ENCODE measurements at places on chromosomes 6 and 20.

- DNase-seq: no peak
These were observed 694 bp upstream of the FAM120B start for GRCh38 chr6:170305805-170306323.

DNA sequence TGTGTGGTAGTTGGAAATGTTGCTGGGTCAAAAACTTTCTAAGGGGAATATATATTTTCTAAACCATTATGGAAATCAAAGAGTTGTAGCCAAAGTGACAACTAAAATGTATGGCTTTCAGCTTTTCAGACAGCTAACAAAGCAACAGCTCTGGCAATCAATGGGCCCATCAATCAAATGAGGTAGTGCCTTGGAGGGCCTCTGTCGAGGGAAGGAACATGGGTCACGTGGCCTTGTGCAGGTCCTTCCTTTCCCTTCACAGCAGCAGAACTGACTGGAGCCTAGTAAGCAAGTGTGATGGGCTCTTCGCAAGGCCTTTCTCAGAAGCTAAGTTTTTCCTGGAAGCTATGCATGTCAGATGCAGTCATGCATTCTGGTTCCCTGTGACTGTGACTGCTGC is 17.9 kb downstream of the FAXC start:
- DNase-seq: no peak

DNA sequence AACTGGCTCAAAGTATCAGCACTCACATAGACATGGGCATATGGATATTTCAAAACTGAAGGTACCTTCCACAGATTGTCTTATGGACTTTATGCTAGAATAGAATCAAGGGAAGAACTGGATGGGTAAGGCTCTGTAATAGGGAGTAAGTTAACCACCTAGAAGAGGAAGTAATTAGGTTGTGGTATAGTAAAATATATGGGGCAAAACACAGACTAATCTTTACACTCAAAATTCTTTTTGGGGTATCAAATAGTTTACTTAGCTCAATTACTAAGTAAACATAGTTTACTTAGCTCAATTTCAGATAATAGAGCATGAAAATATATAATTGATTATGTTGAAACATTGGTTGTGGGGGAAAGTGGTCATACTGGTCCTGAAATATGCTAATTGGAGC is 94.2 kb upstream of the ATXN1 start:
- no peak for DNase-seq

DNA sequence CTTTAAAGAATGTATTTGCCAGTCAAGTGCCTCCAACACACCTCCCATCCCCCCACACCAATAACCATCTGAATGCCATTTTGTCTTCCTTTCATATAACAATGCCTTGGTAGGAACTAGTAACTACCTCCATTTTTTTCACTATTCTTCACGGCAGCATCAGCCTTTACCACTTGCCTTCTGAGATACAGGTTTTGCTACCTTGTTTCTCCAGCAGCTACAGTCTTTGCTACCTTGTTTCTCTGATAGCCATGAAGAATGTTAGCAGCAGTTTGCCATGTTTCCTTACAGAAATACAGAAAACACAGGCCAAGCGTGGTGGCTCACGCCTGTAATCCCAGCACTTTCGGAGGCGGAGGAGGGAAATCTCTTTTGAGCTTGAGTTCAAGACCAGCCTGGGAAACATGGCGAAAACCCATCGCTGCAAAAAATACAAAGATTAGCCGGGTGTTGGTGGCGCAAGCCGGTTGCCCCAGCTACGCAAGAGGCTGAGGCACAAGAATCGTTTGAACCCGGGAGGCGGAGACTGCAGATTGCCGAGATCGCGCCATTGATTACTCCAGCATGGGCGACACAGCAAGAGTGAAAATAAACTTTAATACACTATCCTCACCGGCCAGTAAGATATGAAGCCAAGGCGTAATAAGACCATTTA is 100.9 kb downstream of the HFE start:
- DNase-seq: no peak

DNA sequence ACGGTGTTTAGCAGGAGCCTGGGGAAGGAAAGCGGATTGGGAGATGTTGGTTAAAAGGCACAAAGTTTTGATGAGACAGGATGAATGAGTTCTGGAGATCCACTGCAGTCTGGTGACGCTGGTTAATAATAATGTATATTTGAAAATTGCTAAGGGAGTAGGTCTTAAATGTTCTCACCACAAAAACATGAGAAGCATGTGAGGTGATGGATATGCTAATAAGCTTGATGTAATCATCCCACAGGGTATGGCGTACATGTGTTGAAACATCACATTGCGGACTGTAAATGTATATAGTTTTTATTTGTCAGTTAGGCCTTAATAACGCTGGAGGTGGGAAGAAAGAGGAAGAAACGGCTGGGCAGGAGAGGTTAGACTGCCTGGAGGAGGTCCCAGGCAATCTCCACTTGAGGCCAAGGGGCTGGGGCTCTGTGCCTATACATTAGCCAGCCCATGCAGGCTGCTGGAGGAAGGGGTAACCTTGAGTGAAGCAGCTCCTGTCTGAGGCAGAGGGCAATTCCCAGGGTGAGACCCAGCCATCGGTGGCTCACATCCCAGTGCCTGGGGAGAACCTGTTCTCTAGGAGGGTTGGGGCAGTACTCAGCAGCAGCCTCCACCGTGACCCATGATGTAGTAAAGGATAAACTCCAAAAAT is 188.2 kb upstream of the QKI start:
- DNase-seq: no peak

- DNase-seq: no peak
These were observed 17.5 kb upstream of the ZSCAN9 start for GRCh38 chr6:28207510-28208110.

DNA sequence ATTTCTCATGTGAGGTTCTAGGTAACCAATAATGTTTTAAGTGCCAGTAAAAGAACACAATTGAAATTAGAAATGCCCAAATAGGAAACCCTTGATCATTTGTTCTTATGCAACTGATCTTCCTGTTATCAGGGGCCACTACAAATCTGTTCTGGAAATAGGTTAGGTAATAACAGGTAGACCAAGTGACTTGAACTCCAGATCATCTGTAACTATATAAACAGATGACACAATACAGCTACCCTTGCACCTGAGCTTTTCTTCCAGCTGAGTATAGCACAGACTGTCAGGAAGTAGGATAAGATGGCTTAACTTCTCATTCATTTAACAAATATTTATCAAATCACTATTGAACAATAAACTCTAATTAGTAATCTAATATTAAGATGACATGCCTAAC is 52.5 kb downstream of the MAN1A1 start:
- DNase-seq: no peak

DNA sequence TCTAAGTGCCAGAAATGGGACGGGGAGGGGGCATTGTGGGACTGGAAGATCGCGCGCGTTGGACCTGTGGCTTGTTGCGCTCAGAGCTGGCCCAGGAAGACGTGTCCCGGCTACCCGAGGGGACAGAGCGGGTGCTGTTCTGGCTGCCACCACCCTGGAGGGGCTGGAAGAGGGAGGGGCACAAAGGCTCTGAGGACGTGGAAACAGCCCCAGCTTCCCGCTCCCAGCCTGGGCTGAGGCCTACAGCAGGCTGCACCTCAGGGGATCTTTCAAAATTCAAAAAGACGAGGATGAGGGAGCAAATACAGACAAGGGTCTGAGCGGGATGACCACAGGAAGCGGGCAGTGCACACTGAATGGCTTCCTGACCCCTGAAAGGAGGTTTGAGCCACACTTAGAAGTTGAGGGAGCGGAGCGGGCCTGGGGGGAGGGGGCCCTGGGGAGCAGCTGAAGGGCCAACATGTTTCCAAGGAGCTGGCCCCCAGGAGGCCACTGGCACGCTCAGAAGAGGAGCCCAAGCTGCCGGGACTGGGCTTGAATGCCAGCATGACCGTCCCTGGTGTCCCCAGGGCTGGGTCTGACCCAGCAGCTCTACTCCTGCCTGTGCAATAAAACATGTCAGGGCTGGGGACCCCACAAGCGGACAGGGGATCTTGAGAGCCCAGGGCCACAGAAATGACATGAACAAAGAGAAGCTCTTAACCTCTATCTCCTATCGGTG is 1.3 kb downstream of the OXT start:
- DNase-seq: no peak

GRCh38 chr6:3738381-3739131 is 13.0 kb downstream of the PXDC1 start:
- DNase-seq: no peak

DNA sequence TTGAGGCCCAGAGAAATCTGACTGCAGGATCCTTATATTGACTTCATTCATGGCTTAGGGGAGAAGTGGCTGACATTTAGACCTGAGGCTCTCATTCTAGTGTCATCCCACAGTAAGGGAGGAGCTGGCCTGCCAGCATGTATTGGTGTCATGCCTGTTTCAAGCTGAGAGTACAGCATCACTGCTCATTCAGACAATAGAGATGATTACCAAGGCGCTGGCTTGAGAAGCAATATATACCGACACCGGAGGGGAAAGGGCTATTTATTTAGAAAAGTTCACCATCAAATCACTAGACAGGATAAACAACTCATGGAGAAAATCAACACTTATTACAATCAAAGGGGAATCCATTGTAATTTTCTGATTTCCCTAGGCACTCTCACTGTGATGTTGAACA is 84.4 kb upstream of the HDAC2 start:
- DNase-seq: no peak

GRCh38 chr6:157546321-157546720 is 165.3 kb downstream of the ZDHHC14 start:
- no peak for DNase-seq

- DNase-seq: no peak
These were observed 3.9 kb downstream of the ATXN1 start for GRCh38 chr6:16757332-16757731.

- DNase-seq: no peak
These were observed 3.2 kb downstream of the SLC22A23 start for GRCh38 chr6:3453413-3454272.

GRCh38 chr6:157967020-157967419 is 14.6 kb upstream of the SYNJ2 start:
- DNase-seq: no peak

DNA sequence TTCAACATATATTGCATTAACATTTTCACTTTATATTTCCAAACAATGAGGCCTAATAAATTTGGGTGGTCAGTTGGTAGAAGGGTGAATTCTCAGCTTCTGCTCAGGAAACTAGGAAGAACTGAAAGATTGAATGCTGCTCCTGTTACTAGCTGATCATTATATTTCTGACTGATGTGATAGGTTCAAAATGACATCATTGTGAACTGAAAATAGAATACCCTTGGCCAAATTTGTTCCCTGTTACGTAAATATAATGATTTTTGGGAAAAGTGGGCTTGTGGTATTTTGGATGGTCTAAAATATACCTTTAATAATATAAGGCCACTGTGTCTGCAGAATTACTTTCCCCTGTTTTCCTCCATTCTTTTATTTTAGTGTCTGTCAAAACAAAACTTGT is 2.8 kb downstream of the UST start:
- no peak for DNase-seq

DNA sequence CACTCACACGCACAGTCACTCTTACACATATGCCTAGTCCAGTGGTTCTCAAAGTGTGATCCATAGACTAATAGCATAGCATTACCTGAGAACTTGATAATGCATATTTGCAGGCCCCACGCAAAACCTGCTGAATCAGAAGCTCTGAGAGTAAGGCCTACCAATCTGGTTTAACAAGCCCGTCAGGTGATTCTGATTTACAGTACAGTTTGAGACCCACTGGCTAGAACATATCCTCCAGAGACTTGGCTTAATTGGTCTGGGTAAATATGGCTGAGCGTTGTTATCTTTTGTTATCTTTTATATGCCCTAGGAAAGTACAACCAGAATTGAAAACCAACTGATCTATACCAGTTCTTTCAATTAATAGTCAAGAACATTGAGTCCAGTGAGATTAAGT is 9.6 kb downstream of the TSPYL4 start:
- DNase-seq: no peak

GRCh38 chr6:123850555-123850954 is 46.9 kb downstream of the NKAIN2 start:
- no peak for DNase-seq

GRCh38 chr20:4026093-4026601 is 10.8 kb upstream of the RNF24 start:
- DNase-seq: no peak

DNA sequence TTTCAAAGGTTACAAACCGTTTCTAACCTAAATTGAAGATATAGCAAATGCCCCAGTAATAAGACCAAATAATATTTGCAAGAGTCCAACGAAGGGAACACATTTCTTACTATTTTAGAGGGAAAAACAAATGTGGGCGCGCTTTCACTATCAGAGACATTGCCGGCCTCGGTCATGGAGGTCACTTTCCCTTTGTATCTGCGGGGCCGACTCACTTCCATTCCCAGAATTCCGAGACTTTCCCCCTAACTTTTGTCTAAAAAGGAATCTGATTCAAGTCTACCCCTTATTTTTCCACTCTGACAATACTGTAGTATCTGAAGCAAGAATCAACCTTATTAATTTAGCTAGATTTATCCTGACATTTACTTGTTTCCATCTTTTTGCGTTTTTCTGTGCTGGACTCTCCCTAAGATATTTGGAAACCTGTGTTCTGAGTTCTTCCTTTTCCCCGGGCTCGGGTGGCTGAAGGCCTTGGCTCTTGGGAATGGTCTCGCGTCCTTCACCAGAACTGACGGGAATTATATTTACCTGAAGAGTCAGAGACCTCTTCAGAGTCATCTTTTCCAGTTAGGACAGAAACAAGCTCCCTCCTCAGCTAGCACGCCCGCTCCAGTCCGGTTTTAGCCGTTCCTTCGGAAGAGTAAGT is 71.8 kb upstream of the ZNF184 start:
- DNase-seq: no peak

DNA sequence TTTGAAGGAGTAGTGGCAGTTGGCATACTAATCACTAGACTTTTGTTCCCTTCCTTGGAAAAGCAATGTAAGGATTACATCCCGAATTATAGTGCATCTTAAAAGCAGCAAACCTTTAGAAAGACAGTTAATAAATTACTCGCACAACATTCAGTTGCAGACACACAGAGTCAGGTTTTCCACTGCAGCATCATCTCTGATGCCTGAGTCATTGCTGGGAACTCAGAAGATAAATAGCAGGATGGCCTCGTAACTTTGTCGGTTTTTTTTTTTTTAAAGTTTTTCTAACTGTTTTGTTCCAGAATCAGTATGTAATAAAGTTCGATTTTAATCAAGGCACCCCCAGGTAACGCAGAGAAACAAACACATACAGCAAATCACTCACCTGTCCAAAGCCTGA is 34.3 kb downstream of the GJA10 start:
- DNase-seq: no peak

- no peak for DNase-seq
These were observed 119.2 kb downstream of the PREX1 start for GRCh38 chr20:48708630-48709029.

GRCh38 chr20:50121858-50122271 is 8.9 kb upstream of the UBE2V1 start:
- DNase-seq: no peak

DNA sequence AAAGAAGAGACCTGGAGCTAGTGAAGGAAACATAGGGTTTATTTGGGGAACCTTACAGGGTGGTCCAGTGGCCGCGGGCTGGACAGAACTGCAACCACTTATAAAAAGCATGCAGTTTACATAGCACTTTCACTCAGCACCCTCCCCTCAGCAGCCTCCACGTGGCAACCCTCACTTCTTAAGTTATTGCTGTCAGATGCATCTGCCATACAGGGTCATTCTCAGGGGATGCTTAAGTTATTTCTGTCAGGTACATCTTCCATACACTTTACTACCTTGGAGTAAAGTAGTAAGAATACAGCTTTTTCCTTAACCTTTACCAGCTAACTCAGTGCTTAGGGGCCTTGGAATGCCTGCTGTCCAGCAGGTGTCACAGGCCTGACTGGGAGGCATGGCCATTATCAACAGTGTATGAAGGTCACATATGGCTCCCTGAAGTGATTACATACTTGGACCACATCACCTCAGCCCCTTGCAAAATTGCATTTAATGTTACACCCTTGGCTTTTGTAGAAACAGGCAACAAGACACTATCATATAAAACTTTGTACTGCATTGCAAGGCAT is 2.0 kb upstream of the NOL7 start:
- DNase-seq: no peak

All from stimulated activated CD4-positive, alpha-beta T cell treated with anti-CD3 and anti-CD28 coated beads, Interleukin-1b, Interleukin-23, amount 100 ng/mL, for 1 hour (primary cell).